ENCODE measurements at places on chromosomes 5 and 9.
A peak's percentile ranks its signal among the peaks of the same experiment; 100 is the strongest.

DNA sequence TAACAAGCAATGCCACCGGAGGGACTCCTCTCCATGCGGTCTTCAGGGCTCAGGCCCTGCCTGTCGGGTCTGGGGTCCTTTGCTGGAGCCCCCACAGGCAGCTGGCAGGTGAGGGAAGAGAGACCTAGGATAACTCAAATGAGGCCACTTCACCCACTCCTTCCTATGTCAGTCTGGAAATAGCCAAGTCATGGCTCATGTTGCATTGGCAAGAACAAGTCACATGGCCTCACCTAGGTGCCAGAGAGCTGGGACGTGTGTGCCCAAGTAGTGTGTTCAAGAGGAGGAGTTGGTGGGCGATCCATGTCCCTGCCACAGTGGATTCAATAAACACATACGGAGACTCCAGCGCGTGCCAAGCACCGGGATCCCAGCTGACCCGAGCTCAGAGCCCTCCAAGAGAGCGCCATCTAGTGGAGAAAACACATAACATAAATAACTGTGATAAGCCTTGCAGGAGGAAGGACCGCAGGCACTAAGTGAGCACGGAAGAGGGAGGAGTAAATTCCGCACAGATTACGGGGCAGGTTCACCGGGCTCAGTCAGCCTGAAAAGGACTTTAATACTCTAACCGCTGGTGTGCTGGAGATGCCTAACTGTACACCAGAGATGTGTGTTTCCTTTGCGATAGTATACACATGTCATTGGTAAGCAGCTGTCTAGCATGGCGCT is 580.8 kb downstream of the CCDC171 start:
- DNase-seq, result peak; percentile 67

- no peak for DNase-seq
Measured at GRCh38 chr9:109910671-109911518, 130.9 kb downstream of the PALM2AKAP2 start.

DNA sequence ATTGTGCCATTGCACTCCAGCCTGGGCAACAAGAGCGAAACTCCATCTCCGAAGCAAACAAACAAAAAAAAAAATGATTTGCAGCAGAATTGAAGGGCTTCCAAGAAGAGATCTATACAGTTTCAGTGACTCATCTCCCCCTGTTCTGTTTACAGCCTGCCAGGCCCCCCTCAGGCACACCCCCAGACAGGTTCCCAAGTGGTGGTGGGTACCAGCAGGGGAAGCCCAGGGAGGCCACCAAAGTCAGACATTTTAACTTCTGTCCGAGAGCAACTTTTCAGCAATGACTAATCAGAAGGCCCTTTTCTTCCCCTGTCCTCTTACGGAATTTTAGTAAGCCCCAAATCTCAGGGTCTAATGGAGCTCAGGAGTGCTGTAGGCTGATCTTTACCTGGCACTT is 98.7 kb downstream of the PAX5 start:
- no peak for DNase-seq

DNA sequence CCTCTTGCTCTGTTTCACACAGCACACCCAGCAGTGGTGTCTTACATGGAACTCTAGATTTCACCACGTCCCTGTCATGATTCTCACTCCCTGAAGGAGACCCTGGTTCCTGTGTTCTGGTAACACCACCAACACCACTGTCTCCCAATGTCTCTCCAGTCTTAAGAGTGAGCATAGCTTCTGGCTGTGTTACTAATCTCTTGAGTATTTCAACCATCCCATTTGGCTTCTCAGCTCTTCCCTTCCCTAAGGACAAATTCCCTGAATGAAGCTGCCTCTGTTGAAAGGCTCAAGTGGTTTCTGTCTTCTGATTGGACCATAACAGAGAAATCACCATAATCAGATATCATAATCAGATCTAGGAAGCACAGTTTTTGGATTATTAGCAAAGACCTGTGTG is 311.8 kb downstream of the DNAH5 start:
- no peak for DNase-seq

- peak; percentile 57 for DNase-seq
Measured at GRCh38 chr5:79025054-79025472, 40.0 kb upstream of the ARSB start.

GRCh38 chr5:163458778-163459385 is 1.0 kb downstream of the NUDCD2 start:
- DNase-seq, result peak; percentile 30

- DNase-seq, result no peak
Measured at GRCh38 chr5:154274828-154275185, 84.3 kb downstream of the GALNT10 start.

- no peak for DNase-seq
Measured at GRCh38 chr5:159322180-159322579, 8.1 kb downstream of the IL12B start.

DNA sequence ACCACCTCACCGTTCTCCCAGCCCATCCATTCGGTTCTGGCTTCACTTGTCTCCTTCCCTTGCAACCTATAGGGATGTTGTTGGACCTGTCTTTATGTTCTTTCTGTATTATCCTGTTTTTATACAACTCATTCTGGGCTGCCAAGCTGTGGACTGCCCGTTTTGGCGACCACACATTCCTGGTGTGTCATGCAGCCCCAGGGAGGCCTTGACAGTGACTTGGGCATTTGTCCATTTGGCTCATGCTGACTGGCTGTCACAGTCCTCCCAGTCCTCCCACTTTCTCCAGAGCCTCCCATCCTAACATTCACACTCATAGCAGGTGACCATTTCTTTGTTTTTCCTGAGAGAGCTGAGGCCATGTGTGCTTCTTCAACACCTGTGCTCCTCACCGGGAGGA is 136.4 kb downstream of the SLF1 start:
- DNase-seq, result no peak

All from hematopoietic multipotent progenitor cell treated with erythropoietin and hydrocortisone succinate and interleukin-3 and kit ligand, for 15 days (in vitro differentiated cells).